T47D (cell line): ENCODE measurements at places on chromosomes 5 and 9.

DNA sequence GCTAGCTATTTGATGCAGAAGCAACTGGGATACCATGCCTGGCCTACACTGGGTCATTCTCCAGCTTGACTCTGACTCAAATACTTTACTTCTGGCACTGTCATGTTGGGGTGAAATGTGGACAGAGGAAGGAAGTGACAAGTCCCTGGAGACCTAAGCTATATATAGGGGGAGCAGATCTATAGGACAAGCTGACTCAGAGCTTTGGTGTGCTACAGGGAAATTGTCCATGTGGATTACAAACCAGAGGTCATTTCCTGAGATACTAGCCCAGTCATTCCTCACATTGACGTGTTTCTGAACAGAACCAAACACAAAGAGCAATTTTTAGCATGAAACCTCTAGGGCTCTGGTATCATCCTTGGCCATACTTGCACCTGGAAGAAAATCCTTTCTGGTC lies 531.6 kb upstream of the CLINT1 start:
- no peak for DNase-seq

- no peak for DNase-seq
These were observed 167.1 kb upstream of the MVB12B start for GRCh38 chr9:126159430-126160060.

DNA sequence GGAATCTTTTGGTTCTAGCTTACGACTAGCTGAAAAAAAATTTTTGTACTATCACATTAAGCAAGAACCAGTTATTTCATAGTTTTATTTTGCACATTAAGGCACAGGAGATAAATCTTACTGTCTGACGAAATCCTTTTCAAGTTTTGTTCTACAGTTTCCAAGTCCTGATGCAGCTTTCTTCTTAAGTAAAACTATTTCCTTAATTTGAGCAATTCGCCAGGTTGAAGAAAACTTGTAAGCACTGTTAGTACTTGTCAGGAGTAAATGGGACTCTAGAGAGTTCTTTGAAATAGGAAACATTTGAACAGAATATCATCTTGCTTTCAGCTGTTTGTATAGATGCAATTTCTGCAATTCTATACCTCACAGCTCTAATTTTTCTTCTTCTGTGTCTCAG lies 318.8 kb upstream of the ELAVL2 start:
- DNase-seq: no peak

- DNase-seq: no peak
These were observed 1.0 kb downstream of the FPGS start for GRCh38 chr9:127803507-127804352.

- DNase-seq: no peak
These were observed 23.8 kb downstream of the GABRG2 start for GRCh38 chr5:162091336-162091735.

DNA sequence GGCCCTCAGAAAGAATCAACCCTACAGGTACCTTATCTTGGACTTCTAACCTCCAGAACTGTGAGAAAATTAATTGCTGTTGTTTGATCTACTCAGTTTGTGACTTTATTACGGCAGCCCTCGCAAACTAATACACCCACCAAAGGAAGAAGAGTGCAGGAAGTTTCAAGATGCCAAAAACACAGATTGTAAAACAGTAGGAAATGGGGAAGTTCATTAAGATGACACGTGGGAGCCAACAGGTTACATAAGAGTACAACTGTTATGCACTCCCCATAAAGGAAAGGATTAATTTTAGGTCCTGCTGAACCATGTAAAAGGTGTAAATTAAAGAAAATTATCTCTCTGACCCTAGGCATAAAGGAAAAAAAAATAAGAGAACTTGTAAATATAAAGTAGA lies 294.3 kb downstream of the EPB41L4A start:
- DNase-seq: no peak

DNA sequence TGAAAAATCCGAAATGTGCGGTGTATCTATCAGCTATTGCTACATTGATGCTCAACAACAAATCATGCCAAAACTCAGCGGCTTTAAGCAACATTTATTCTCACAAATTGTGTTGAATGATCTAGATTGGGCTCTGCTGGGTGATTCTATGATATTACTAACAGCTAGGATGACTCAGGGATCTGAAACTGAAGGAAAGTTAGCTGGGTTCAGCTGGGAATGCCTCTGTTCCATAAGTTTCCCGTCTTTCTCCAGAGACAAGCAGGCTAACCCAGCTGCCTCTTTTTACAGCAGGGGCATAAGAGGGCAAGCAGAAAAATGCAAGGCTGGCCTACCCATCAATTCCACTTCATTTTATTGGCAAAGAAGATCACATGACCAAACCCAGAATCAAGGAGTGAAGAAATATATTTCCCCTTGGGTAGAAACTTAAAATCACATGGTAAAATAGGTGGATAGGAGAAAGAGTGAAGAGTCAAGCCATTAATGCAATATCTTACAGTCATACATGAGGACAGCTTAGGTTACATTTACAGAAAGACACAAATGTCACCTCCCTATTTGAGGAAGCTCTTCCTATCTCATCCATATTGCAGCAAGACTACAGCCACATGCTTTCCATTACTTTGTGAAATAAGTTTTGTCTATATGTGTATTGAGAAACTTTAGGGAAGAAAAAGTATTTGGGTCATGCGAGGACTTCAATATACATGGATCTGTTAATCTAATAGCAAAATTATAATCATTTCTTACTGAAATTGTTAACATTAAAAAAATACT lies 30.8 kb downstream of the IL7R start:
- no peak for DNase-seq

DNA sequence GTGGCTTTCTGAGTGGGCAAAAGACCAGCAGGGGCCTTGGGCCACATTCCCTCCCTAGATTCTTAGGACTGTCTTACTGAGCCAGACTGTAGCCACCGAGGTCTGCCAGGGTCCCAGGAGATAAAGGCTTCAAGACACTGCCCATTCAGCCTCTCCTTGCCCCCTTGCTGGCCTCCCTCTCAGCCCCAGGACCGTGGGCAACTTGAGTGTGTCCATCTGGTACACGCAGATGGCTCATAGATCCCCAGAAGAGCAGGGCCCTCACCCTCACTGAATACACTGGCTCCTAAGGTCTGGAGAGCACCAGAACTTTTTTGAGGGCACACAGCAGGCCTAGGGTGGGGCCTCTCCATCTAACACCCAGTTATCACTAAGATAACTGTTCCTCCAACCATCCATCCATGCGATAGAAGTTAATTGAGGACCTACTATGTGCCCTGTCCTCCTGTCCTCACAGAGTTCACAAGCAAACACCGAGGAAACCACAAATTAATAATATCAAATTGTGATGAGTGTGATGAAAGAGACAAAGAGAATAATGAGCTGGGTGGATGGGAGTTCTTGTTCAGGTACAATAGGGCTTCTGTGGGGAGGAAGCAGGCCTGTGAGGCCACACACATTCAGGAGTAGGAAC lies 4.9 kb upstream of the PDGFRB start:
- no peak for DNase-seq

- no peak for DNase-seq
These were observed 68.4 kb downstream of the ENTREP1 start for GRCh38 chr9:69393425-69393824.
